Neuronal stem cell (in vitro differentiated cells): ENCODE measurements at places on chromosomes 2 and 18.

DNA sequence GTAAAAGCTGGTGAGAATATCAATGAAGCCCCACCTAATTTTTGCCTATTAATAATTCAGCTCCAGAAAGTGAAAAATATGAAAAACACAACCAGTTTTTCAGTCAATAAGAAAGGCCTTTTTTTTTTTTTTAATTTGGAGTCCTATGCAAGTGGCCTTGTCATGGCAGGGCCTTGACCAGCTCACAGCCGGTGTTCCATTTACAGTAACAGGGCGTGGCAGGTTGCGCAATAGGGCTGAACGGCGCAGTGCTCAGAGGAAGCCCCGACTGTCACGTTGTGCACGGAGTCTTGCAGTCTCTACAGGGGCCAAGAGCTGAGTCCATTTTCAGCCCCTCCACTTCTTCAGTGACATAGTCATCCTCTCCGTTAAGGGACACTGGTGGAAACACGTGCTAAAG, 184.1 kb upstream of the FN1 start:
- DNase-seq: no peak

- no peak for DNase-seq
Measured at GRCh38 chr2:29000481-29000880, 19.4 kb downstream of the TOGARAM2 start.

- DNase-seq: no peak
Measured at GRCh38 chr2:236545248-236545658, 24.4 kb upstream of the ACKR3 start.

GRCh38 chr2:98818164-98818563, 87.2 kb upstream of the MGAT4A start:
- DNase-seq: no peak

GRCh38 chr18:3675994-3676393, 226.0 kb downstream of the TGIF1 start:
- DNase-seq: no peak

- DNase-seq: no peak
Measured at GRCh38 chr2:71303849-71304248, 27.7 kb upstream of the ZNF638 start.

DNA sequence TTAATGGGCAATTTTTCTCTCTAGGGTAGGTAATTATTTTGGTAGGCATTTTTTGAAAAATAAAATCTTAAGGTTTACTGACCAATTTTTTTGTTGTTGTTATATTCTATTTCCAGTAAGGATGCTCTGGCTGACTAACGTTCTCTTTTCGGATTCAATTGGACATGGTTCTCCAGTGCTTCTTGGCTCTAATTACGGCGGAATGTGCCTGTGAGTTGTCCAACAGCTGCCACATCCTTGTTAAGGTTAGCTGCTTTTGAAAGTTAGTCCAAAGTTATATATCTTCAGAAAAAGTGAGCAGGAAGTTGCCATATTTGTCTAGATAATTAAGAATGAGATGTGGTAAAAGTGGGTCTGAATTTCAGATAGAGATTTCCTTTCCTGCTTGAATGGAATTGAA, 45.8 kb upstream of the SMIM21 start:
- DNase-seq: no peak

DNA sequence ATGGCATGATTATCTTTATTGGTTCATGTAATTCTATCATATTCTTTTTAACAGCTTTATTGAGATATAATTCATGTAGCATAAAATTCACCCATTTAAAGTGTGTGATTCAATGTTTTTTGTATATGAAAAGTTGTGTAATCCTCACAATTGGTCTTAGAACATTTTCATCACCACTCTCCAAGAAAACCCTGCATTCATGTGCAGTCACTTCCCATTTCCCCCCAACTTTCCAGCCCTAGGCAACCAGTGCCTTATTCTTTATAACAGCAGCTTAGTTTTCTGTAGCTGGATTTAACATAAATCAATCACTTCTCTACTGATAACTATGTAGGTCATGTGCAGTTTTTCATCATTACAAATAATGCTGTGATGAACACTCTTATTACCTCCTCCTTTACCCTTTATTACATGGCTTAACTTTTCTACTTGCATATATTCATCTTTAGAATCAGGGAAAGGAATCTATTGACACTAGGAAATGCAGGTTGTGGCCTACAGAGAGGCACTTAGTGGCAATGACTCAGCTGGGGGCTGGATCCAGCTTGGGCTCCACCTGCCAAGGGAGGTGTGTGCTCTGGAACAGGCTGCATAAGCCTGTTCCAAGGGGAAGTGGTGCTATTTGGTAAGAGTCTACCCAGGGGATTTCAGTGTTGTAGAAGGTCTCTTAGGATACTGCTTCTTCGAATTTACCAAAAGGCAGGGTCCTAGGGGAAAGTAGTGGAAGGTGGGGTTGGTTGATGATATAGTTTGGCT, 89.1 kb downstream of the ETAA1 start:
- no peak for DNase-seq

- DNase-seq: no peak
Measured at GRCh38 chr2:1681017-1681318, 63.3 kb downstream of the PXDN start.

- DNase-seq: no peak
Measured at GRCh38 chr18:6601241-6601640, 128.3 kb upstream of the ARHGAP28 start.

DNA sequence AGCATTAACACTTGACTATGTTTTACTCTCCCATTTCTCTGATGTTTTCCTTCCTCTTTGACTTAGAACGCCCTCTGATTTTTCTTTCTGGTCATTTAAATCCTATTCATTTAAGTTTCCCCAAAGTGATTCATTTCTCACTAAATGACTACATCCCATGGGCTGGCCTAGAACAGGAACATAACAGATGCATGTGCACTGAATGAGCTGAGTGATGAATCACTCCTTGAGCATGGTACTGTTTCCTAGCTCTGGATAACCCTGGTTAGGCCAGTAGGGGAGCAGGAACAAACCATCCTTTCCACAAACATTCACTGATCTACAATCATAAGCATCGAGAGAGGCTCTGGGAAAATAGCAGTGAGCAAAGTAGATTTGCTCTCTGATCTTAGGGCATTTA, 221.9 kb upstream of the SETBP1 start:
- DNase-seq: no peak

DNA sequence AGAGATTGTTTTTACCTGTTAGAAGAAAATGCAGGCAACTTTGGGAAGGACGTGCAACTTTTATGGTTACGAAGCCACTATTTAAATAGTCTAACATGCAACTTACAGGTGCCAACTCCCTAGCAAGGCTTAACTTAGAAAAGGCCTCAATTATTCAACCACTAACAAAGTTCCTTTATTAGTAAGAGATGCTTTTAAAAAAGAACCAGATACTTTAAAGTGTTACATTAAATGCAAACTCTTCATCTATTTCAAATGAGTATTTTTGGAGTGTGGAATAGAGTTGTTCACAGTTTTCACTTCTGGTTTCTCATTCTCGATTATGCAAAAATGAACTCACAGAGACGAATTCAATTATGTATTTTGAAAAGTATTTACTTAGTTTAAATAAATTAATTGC, 51.7 kb downstream of the PELI1 start:
- DNase-seq: no peak

- DNase-seq: no peak
Measured at GRCh38 chr2:71669058-71669456, 215.7 kb downstream of the DYSF start.

- no peak for DNase-seq
Measured at GRCh38 chr18:79471046-79471445, 75.3 kb downstream of the NFATC1 start.

GRCh38 chr18:12891561-12891960, 7.5 kb upstream of the PTPN2 start:
- DNase-seq: no peak

DNA sequence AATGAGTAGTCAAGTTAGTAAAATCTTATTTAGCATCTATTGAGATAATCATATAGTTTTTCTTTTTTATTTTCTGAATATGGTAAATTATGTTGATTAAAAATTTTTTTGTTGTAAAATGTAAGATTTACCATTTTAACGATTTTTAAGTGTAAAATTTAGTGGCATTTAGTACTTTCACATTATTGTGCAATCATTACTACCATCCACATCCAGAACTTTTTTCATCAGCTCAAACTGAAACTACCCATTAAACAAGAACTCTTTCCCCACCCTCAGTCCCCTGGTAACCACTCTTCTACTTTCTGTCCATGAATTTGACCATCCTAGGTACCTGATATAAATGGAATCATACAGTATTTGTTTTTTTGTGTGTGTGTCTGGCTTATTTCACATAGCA, 11.1 kb downstream of the RAB3GAP1 start:
- no peak for DNase-seq

GRCh38 chr2:105928086-105928485, 183.4 kb downstream of the NCK2 start:
- DNase-seq: no peak

- no peak for DNase-seq
Measured at GRCh38 chr2:118046634-118047210, 32.9 kb upstream of the CCDC93 start.

DNA sequence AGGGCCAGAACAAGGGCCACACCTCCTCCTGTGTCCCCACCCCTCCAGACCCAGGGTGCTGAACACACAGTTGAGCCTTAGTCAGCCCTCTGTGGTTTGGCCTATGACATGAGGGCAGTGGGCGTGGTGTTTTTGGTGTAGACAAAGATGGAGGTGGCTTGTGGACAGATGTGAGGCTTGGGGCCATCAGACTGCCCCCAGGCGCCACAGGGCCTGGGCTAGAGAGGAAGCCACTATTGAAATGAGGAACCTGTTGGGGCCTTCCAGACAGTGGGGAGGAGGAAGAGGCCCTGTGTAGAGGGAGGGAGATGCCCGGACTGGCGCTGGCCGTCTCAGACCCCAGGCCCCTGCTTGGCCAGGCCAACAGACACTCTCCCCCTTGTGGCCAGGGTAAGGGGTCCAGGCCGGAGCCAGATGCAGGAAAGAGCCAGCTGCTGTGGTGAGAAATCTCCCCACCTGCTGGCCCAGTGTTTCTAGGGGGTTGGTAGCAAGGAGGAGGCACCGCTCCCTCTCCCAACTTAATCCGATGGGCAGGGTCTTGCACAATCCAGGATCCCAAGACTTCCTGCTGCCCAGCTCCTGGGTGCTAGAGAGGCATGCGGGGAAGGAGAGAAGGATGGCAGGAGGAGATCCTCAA, 53.8 kb downstream of the SMAD7 start:
- no peak for DNase-seq

- no peak for DNase-seq
Measured at GRCh38 chr18:56649996-56650395, 1.2 kb upstream of the WDR7 start.

DNA sequence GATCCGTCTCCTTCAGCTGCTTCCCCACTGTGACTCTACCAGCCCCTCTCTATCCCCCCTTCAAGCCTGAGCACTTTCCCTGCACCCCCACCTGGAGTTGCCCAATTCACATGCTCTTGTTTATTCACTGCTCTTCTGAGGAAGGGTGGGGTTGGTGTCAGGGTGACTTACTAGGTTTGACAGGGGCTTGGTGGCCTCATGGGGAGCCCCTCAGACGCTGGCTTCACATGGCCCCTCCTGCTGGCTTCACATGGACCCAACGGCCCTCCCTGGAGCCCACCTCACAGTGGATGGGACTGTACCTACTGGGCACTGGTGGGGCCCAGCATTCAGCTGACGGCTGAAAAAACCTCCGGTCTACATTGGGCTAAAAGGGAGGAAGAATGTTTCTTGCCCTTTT, 16.7 kb upstream of the MRPL33 start:
- DNase-seq: no peak

DNA sequence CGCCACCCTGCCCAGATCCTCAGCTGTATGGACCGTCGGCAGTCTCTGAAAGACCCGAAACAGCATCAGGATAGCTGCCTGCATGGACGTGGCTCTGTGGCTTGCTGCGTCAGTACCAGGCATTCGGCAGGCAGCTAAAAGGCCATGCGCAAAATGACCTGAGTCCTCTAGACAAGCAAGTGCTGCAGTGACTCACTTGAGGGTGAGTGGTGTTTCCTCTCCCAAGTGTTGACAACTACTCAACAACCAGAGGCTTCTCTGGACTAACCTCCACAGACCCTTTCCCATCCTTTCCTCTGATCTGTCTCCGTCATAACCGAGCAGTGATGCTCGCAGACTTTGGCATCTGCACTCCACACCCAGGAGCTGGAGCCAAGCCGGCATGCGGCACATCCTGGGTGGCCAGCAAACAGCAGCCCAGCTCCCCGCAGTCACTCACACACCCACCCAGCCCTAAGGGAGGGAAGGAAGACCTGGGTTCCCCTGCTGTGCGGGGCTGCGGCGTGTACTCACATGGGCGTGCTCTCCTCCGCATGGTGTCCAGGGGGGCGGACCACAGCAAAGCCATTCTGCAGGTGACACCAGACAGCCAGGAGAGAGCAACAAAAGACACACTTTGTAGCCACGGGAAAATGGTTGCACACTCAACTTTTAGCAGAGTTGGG, 239.3 kb downstream of the TWIST2 start:
- no peak for DNase-seq

DNA sequence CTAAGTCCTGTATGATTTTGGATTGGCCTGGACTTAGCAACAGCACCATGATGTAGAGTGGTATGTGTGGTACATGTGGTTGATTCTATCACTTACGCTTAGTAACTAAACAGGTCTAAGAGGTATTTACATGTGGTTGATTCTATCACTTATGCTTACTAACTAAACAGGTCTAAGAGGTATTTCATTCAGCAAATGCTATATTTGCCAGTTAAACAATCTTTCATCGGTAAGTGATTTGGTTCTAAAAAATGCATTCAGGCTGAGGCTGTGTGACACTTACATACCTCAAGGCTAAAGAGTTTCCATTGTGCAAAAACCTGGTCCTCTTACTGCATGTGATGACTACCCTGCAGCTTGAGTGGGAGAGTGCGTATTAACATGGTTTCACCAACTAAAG, 13.1 kb downstream of the EIF4E2 start:
- DNase-seq: no peak

GRCh38 chr2:224586127-224586695, 1.0 kb upstream of the CUL3 start:
- DNase-seq: no peak

GRCh38 chr2:201969938-201970785, 63.5 kb upstream of the FZD7 start:
- no peak for DNase-seq

DNA sequence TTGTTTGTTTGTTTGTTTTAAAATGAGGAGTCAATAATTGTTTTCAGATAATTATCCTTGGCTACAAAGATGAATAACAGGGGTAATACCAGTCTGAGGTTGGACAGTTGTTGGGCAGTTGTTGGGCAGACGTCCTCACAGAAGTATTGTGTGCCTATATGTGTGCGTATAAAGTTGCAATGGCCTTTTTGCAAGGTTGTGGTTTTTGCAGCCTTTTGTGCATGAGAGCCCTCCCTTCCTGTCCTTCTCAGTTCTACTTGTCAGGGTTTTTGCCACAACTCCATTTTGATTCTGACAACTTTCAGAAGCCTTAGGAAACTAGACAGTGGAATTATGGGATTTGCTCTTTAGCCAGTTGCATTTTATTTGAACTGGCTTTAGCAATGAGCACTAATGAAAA, 6.0 kb upstream of the STK39 start:
- DNase-seq: no peak

DNA sequence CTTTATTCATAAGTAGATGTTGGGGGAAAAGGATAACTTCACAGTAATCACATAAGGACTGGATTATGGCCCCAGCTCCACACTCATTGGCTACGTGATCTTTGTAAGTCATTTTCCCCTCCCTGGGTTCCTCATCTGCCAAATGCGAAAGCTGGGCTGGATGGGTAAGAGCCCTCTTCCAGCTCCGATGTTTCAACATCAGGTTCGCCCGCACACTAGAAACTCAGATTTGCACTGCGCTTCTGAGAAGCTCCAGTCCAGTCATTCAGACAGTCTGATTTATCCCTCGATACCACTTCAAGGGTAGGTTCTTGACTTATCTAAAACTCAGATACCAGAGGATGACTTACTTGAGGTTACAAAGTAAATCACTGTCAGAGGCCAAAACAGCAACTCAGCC, 31.0 kb upstream of the RMDN2 start:
- no peak for DNase-seq
